ENCODE measurements at places on chromosomes 1 and 21.

GRCh38 chr21:31257265-31257664 lies 86.8 kb downstream of the TIAM1 start:
- no peak for DNase-seq

DNA sequence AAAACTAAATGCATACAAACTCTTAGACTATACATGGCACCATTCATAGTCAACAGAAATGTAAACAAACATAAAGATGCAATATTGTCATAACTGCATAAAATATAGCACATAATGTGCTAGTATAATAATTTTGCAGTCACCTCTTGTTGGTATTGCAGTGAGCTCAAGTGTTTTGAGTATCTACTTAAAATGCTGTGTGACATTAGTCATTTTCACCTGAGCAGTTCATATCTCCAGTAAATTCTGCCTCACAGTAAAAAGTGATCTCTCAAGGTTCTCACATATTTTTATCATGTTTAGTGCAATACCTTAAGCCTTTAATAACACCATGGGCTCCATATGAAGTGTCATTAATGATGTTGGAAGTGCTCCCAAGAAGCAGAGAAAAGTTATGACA lies 29.6 kb upstream of the FMO2 start:
- no peak for DNase-seq

- DNase-seq = no peak
Observed at GRCh38 chr1:71047635-71048607, at the start of gene PTGER3. Gene PTGER3 (minus strand): TSS chr1:71047816. CDS start chr1:71047577, 239 bp downstream.

DNA sequence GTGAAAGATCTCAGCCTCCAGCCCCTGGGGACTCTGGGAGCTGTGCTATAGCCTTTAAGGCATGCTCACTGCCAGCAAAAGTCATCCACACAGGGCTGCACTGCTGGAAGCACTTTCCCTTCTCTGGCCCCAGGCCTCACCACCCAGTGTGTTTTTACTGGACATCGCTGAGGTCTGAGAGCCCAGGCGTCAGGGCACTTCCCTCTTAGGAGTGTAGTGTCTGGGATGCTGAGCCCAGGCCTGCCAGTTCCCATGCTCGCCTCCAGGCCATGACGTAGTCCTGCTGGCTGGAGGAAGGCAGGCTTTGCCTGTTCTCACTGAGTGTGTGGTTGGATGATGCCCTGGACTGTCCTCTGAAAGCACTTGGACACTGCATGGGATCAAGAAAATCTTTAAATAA lies 101.2 kb downstream of the GDAP2 start:
- DNase-seq = no peak

DNA sequence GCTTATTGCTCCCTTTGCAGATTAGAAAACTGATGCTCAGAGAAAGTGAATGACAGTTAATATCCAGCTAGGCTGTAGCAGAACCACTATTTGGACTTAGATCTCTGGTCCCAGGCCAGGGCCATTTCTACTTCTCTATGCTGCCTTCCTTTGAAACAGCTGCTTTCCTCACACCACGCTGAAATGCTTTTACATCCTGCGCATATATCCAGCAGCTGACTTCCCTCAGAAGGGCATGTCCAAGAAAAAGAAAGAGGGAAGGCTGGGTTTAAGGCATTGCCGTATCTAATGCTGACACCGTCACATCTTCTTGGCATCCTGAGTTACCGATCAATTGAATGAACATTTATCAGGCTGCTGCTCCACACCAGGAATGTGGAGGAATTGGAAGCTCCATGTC lies 122.4 kb downstream of the UBE2U start:
- DNase-seq = no peak

DNA sequence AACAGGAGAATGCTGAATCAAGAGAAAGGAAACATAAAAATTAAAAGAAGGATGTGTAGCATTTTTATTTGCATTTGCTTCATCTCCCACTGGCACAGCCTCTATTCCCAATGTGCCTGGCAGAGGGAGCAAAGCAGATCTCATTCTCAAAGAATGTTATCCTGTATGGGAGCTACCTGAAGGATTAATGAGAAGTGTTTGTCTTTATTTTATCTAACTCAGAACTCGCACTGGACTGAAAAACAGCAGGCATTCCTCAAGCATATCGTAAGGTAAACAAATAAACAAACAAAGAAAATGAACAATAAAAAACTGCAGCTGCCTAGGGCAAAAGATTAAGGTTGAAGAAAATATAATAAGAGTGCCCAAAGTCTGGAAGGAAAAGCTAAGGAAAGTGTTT lies 12.7 kb upstream of the COL11A1 start:
- DNase-seq = no peak

GRCh38 chr1:213623862-213624261 lies 363.9 kb upstream of the PROX1 start:
- DNase-seq = no peak

GRCh38 chr1:28449904-28450303 lies 55.9 kb upstream of the RCC1 start:
- no peak for DNase-seq

- no peak for DNase-seq
Observed at GRCh38 chr1:159600894-159601293, 13.3 kb downstream of the APCS start.

DNA sequence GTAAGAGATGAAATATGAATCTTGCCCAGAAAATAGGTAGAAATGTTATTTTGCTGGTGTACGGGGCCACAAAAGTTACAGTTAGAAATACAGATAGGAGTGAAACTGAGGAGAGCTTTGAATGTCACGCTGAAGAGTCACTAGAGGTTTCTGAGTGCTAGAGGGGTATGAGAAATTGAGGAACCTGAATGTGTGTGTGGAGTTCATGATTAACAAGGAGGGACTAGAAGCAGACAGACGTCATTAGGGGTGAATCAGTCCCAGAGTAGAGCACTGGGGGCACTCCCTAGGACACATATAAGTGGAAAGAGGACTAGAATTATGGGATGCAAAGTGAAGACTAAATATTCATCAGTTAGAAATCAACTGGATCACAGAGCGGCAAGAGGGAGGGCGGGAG lies 188.9 kb upstream of the MAP1LC3C start:
- no peak for DNase-seq

GRCh38 chr1:80410233-80410632 lies 1390.5 kb upstream of the ADGRL2 start:
- DNase-seq = no peak

DNA sequence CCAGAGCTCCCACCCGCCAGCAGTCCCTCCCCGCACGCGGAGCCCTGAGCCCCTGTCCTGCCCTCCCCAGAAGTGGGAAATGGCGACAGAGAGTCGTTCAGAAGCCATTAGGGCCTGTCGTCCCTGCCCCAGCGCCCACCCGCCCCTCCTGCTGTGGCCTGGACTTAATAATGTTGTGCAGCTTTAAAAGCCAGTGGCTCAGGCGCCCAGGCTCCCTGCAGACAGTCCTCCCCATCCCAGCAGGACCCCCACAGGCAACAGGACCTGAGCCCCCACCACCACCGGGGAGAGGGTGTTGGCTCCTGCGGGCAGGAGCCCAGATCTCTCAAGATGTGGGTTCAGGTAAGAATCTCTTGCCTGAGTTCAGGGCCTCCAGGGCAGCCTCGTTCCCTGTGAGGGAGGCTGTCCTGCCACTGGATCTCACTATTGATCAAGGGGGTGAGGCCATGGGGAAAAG lies 125.3 kb upstream of the RUNX3 start:
- no peak for DNase-seq

- no peak for DNase-seq
Observed at GRCh38 chr1:187122566-187122965, 293.8 kb downstream of the PLA2G4A start.

GRCh38 chr21:32055305-32055704 lies 182.5 kb downstream of the HUNK start:
- DNase-seq = no peak

DNA sequence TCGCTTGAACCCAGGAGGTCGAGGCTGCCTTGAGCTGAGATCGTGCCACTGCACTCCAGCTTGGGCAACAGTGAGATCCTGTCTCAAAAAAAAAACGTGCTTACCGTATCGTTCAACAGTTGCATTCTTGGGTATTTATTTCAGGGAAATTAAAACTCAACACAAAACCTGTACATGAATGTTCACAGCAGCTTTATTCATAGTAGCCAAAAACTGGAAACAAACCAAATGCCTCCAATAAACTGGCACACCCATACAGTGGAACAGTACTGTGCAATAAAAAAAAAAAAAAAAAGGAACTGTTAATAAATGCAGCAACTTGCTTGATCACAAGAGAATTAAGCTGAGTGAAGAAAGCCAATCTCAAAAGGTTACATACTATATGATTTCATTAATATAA lies 6.7 kb downstream of the KHDRBS1 start:
- no peak for DNase-seq

DNA sequence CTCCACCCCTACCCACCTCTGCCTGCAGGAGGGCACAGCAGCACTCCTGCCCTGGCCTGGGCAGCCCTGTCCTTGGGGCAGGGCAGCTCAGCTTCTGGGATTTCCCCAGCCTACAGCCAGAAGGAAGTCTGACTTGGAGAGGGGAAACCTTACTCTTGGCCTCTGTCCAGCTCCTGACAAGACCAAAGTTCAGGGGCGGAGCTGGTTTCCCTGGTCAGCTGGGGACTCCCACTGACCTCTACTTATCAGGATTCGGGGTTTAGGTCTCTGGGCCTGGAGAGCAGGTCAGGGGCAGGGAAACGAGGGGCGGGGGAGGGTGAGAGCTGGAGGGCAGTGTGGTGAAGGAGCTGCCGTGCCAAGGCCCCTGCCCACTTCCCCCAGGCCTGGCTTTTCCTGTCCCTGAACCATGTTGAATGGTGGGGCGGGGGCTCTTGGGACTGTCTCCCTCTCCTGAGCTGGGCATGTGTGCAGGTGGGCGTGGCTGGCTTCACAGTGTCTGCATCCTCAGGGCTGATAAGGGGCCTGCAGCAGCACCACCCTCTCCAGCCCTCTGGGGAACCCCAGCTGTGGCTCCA lies 16.8 kb upstream of the ETV3 start:
- no peak for DNase-seq

GRCh38 chr21:37732927-37733326 lies 183.3 kb downstream of the KCNJ6 start:
- DNase-seq = no peak

DNA sequence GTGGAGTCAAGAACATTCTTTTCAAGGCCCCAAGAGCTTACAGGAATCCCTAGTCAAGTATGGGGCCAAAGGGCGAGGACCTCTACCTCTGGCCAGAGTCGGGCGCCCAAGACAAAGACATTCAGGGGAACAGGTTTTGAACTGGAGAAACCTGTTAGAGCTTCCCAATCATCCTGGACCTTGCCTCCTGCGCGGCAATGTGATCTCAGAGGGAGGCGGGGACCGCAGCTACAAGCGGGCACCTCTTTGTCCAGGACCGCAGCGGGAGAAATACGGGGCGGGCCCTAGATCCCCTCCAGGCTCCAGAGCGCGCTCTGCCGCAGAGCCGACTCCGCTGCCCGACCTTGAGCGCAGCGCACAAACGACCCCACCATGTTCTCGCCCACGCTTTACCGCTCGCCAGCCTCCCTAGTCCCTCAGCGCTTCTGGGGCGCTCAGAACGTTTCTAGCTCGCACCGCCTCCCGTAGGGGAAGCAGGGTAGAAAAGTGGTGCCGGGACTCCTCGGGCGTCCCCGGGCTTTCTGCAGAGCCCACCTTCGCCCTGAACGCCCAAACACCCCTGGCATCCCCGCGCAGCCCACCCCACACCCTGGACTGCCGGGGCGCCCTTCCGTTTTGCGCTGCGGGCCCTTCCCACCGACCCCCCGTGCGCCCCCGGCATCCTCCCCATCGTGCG lies 28.1 kb downstream of the RABIF start:
- DNase-seq = no peak

- DNase-seq = no peak
Observed at GRCh38 chr1:196649990-196650389, 1.9 kb upstream of the CFH start.

- DNase-seq = no peak
Observed at GRCh38 chr1:4393191-4393590, 261.2 kb upstream of the AJAP1 start.

DNA sequence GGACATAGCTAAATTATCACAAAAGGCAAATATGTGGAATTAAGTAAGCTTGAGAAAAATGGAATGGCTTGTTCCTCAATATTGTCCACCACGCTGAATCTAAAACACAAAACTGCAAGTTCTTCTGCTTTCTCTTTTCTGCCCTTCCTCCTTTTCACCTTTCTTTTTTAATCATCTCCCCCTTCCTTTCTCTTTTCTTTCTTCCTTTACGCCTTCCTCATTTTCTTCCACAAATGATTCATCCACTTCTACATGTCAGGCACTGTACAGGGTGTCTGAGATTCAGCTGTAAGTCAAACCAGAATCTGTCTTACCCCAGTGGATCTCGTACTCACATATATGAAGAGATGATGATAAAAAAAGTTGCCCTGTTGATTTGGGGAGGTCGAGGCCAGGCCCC lies 1182.5 kb downstream of the MRPL39 start:
- no peak for DNase-seq

DNA sequence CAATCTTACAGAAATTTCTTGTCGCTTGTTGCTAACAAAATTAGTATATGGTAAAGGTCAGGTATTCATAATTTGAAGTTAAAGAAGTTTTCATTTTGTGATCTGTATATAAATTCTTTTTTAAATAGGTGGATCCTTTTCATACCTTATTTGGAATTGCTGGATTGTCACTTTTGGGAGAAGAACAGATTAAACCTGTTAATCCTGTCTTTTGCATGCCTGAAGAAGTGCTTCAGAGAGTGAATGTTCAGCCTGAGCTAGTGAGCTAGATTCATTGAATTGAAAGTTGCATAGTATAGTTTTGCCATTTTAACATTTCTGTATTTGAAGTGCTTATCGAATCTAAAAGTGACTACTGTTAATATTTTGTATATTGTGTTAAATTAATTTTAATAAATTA lies 2.3 kb upstream of the MSH4 start:
- DNase-seq = no peak

GRCh38 chr1:211735208-211736170 lies 60.1 kb upstream of the NEK2 start:
- peak; percentile 56 for DNase-seq

GRCh38 chr1:45971922-45972531 lies 160.4 kb downstream of the PIK3R3 start:
- no peak for DNase-seq

GRCh38 chr1:66552287-66552686 lies 18.3 kb downstream of the SGIP1 start:
- DNase-seq = no peak

DNA sequence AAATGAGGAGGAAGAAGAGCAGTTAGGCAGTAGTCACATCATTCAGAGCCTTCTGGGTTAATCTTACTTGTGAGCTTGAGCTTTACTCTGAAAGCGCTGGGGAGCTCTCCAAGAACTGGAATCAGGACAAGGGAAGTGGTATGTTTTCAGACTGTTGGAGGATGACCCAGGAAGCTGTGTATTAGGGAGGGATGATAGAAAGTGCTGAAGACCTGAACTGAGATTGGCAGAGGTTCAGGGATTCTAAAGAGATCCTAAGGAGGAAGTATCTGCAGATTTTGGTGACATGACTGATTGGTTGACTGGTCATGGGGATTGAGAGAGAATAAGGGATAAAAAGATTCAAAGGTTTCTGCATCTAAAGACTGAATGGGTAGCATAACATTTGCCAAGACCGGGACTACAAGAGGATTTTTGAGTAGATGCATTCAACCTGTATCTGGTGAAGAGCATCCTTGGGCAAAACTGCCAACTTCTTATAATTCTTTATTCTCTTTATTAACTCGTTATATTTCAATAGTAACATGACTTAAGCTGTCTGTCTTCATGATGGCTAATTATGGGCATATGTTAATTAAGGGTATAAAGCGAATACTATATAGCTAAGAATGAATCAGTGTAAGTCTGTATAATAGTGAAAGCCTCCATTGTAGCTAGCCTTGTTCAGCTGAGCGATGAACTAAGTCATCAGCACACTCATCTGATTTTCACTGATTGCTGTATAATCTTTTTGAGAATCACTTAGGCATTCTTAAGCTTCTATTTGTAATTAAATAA lies 41.8 kb downstream of the XCL1 start:
- no peak for DNase-seq

- no peak for DNase-seq
Observed at GRCh38 chr1:116352349-116352813, 20.7 kb upstream of the ATP1A1 start.

Data from non-pigmented ciliary epithelial cell (primary cell).